ENCODE measurements at places on chromosomes 11 and 22.

DNA sequence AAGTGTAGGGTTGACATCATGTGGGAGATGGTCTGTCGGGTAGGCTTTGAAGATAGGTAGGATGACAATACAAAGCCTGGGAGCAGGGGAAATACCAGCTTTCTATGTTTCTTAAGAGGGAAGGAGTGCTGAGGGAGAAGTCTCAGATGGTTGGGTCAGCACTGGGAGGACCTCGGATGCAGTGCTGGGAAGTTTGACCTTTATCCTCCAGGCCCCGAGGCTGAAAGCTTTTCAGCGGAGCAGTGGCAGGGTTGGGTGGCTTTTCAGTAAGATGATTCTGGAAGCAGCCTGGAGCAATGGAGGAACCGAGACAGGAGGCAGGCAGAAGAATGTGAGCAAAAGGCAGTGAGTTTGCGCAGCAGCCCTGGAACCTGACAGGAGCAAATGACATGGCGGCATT lies 43.5 kb upstream of the MYO18B start:
- DNase-seq, result no peak

DNA sequence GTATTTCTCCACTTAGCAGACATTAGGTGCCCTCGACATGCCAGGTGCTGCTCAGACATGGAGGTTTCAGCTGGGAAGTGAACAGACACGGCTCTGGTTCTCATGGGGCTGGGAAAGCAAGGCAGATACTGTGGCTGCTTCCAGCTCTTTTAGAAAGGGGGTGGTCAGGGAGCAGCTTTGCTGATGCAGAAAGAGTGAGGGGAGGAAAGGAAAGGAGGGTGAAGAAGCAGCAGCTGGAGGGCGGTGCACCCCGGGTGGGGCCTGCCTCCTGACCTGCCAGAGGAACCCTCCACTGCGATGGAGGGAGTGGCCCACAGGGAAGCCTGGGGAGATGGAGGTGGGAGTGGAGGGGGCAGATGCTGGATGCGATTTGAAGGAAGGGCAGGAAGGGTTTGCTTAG lies 76.8 kb downstream of the MORC2 start:
- no peak for DNase-seq

DNA sequence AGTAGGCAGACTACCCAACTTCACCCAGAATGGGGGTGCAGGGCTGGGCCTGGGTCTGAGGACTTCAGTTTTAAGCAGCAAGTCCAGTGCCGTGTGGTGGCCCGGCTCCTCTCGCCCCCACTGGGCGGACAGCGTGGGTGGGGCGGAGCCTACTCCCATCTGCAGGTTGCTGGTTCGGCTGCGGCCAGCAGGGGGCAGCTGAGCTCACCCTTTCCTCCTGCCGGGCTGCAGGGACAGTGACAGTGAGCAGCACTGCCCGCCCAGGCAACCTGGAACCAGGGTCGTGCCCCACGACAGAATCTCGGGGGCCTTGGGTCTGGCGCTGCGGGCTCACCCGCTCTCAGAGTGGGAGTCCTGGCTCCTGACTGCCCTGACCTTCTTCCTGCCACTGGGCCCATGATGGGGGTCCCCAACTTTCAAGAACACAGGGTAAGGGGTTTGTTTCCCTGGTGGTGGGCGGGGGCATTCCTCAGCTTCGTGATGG lies 6.2 kb upstream of the NEAT1 start:
- DNase-seq, result peak; percentile 50

DNA sequence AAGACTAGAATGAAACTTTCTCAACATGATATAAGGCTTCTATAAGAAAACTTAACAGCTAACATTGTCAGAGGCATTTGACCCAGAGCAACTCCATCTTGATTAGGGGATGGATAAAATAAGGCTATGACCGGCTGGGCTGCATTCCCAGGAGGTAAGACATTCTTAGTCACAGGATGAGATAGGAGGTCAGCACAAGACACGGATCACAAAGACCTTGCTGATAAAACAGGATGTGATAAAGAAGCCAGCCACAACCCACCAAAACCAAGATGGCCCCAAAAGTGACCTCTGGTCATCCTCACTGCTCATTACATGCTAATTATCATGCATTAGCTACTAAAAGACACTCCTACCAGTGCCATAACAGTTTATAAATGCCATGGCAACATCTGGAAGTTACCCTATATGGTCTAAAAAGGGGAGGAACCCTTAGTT lies 135.2 kb downstream of the TTC28 start:
- no peak for DNase-seq

GRCh38 chr11:19772480-19772879 lies 59.8 kb downstream of the NAV2 start:
- no peak for DNase-seq

- no peak for DNase-seq
These were observed 9.4 kb downstream of the PGM2L1 start for GRCh38 chr11:74388678-74389327.

DNA sequence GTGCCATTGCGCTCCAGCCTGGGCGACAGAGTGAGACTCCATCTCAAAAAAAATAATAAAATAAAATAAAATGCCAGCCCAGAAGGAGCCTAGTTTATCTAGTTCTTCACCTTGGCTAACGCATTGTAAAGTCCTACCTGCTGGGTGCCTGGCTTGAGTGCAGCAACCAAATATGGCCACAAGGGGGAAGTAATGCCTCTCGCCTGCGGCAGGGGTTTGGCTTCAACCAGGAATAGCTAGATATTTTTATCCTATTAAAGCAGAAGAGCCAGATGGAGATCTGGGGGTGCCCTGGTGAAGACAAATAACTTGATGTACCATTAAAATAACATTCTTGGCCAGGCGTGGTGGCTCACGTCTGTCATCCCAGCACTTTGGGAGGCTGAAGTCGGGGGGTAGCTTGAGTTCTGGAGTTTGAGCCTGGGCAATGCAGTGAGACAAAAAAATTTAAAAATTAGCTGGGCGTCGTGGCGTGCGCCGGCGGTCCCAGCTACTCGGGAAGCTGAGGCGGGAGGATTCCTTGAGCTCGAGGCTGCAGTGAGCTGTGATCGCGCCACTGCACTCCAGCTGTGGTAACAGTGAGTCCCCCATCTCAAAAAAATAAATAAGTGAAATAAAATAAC lies 20.6 kb upstream of the PLEKHB1 start:
- peak; percentile 19 for DNase-seq

GRCh38 chr11:95682552-95682951 lies 107.0 kb downstream of the FAM76B start:
- no peak for DNase-seq

DNA sequence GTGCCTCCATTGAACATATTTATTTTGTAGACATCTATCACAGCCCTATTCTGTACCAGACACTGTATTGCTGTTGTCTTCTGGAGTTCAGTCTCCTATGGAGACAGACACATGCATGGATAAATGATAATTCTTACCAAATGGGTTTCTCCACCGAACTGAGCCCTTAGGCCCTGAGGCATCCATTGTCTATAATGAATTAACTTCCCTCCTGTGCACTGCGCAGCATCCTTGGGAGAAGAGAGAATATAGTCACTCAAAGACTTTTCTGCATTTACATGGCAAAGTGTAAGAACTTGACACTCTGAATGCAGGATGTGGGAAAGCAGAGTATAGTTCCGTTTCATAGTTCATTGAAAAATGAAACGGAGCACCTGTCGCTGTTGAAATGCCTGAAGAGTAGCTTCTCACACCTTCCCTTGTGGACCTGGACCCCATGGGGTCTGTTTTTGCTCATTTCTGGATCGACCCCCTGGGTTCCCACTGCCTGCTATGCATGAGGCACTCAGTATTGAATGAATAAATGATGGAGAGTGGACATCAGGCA lies 6.2 kb downstream of the ZNRF3 start:
- DNase-seq, result no peak

GRCh38 chr11:32113200-32113919 lies 22.5 kb downstream of the RCN1 start:
- no peak for DNase-seq

DNA sequence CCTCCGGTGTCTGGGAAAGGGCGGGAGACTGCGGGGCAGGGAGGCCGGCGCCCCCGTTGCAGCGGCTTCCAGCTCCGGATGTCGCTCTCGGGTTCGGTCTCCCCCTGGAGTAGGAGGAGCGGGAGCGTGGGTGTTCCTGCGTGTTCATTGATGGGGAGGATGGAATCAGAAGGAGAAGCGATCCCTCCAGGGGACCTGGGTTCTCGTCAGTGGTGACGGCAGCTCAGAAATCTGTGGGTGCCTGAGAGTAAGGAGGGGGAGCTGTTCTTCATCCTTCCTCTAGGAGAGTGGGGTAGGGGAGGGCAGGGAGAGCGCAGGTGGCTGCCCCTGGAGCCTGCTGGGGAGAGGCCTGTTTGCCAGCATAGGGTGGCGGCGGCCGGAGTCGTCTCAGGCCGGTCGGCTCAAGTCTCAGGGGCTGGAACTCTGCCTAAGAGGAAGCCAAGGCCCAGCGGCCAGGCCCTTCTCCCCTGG lies 1.1 kb downstream of the UBASH3B start:
- no peak for DNase-seq

GRCh38 chr11:5154657-5155056 lies at the start of gene OR52A1:
Gene OR52A1, minus strand, starts transcription at chr11:5154757. Its CDS starts 2,388 bp downstream, at chr11:5152369.
- DNase-seq, result no peak

- DNase-seq, result no peak
These were observed 1.2 kb upstream of the MPPED2 start for GRCh38 chr11:30587269-30587812.

- no peak for DNase-seq
These were observed 2.4 kb upstream of the PRPF19 start for GRCh38 chr11:60908803-60909202.

- no peak for DNase-seq
These were observed 31.6 kb upstream of the IZUMO1R start for GRCh38 chr11:94272738-94273313.

DNA sequence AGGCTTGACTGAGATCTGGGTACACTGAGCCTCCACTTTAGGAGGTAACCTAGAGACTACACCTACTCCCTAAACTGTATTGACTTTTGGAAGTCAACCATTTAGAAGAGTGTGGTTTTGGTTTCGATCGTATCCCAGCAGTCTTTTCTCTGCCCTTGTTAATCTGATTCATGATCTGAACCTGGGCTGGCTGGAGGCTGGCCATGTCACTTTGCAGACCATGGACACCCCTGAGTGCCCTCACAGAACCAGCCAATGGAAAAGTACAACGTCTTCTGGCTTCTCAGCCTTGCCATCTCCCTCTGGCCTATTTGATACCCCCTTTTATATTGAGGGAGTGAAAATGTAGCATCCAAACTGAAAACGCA lies 10.8 kb downstream of the EHF start:
- DNase-seq, result peak; percentile 23

DNA sequence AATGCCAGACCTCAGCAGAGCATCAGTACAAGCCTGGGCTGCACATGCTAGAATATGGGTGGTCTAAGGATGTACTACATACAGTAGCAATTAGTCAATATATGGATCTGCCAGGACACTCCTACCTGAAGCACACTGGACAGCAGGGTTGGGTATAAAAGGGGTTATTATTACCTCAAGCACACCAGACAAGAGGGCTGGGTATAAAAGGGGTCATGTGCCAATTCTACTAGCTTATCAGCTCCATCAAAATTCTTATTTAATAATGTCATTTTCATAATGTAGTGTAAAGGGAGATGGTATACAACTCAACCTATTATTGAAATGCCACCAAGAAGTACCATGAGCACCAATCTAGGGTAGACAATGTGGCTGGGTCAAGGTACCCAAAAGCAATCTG lies 44.7 kb upstream of the PRODH start:
- no peak for DNase-seq

- peak; percentile 4 for DNase-seq
These were observed 214.5 kb upstream of the UBASH3B start for GRCh38 chr11:122440811-122441665.

- no peak for DNase-seq
These were observed 48.5 kb upstream of the PPP2R1B start for GRCh38 chr11:111814557-111815320.

DNA sequence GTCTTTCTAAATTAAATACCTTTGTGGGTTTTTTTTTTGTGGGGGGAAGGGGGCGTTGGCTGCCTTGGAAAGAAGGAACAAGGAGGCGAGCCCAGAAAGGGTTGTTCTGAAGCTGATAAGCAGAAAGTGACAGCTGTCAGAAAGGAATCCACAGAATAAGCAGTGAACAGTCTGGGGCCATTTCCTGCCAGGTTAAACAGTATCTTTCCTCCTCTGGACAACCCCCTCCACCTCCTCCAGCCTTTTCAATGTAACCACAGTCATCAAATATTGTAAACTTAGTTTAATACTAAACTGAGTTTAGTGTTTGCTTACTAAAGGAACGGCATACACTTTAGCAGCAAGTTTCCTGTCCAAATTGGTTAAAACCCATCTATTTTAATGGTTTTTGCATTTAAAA lies 271.2 kb upstream of the SYN3 start:
- DNase-seq, result no peak

GRCh38 chr11:23502826-23503225 lies 642.6 kb upstream of the CCDC179 start:
- no peak for DNase-seq

GRCh38 chr11:74085542-74085892 lies 76.6 kb upstream of the UCP3 start:
- no peak for DNase-seq

- no peak for DNase-seq
These were observed 201.3 kb upstream of the BLID start for GRCh38 chr11:122317305-122317704.

- DNase-seq, result no peak
These were observed 205.1 kb downstream of the SNX19 start for GRCh38 chr11:130711193-130711592.

DNA sequence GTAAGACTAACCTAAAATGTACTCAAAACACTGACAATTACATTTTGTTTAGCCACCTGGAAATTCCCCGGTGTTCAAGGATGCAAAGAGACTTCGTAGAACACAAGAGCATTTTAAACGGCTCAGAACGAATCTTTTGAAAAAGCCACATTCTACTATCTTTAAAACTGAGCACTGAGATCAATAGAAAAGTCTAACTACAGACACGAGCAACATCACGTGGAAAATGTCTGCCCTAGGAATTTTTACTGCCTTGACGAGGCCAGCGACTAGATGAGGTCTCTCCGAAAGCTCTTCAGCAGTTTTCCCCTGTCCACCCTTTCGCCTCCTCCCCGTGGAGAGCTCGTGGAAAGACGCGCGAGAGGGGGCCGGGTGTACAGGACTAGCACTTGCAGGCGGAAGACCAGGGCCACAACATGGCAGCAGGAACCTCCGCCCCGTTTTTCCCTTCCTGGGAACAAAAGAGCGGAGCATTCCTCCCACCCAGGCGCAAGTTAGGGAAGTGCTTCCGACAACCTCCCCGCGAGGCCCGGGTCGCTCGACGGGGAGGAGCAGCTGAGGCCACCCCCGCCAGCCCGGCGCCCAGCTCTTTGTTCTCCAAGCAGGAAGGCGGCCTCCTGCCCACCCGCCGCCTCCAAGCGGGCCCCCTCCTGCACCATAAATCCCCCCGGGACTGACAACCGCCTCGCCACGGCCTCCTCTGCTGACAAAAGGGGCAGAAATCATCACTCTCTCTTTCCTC lies 1.1 kb downstream of the EIF4G2 start:
- DNase-seq, result peak; percentile 61

GRCh38 chr22:31680861-31681341 lies 18.9 kb upstream of the PISD start:
- DNase-seq, result no peak

GRCh38 chr11:70627219-70627618 lies 228.9 kb downstream of the CTTN start:
- no peak for DNase-seq

- DNase-seq, result no peak
These were observed 209.3 kb downstream of the TBC1D22A start for GRCh38 chr22:46971764-46972125.
